GM23338 (cell line): ENCODE measurements at places on chromosomes 13 and 19. TPM values are rescaled to one million over a fixed set of nuclear protein-coding genes. Genes with fewer than 3 reads are reported as not detected.

- peak; percentile 80 for DNase-seq
Measured at GRCh38 chr13:57558051-57558467, 73.5 kb upstream of the PCDH17 start.

- DNase-seq: no peak
Measured at GRCh38 chr13:95207769-95208366, 93.4 kb downstream of the ABCC4 start.

- DNase-seq: no peak
Measured at GRCh38 chr19:2618611-2619010, 83.9 kb downstream of the GNG7 start.

GRCh38 chr13:46529216-46529919 is 23.6 kb upstream of the LRCH1 start:
- no peak for DNase-seq

DNA sequence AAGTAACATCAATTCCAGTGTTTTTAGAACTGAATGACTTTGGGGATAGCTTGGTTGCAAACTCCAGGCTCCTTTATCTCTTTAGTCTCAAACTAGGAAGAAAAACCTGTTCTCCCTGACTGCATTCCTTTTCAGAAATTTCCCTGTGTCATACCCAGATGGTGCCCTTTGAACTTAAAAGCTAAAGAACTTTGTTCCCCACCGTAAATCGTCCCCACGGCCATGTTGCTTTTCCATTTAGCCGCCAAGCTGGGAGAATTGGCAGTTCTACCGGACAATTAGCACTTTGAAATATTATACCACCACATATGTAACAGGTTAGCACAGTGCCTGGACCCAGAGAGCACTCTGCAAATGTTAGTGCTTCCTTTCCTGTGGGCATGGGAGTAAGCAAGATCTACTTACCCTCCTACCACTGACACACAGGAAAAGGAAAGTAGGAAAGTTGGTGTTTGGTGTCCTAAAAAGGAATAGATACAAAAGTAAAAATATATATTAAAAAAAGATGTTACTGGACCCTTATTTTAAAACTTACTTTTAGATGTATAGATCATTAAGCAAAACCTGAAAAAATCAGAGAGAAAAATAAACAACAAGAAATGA is 191.9 kb upstream of the MIR17HG start:
- DNase-seq: peak; percentile 56

- peak; percentile 11 for DNase-seq
Measured at GRCh38 chr13:45468635-45469034, 3.9 kb downstream of the COG3 start.

- no peak for DNase-seq
Measured at GRCh38 chr19:39382991-39383828, 7.7 kb downstream of the PAF1 start.

DNA sequence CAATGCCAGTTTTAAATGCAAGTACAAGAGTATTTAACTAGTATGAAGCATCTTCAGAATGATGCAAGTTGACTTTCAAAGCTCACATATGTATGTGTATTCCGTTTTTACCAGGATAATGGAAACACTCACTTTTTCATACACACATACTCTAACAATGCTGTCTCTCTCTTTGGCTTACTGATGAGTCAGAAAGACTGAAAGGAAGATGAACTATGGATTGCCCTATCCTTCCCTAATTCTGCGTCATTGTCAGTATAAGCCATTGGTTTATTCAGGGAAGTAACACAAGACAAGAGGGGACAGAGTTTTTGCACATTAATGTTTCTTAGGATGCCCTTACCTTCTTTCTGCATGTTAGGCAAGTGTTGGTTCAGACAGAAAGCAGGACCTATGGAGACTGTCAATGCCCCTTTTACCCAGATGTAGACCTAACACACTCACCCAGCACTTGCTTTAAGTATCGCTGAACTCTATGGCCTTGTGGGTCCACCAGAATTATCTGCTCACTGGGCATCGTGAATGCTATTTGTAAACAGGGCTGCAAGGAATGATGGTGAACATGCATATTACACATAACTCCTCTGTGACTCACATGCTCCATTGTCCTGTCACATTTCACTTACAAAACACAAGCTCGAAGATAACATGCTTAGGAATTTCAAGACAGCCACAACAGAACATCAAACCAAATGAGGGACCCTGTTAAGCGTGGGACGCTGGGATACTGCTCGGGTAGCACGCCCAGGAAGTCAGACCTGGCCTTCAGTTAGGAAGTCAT is 10.0 kb upstream of the OXGR1 start:
- DNase-seq: no peak

GRCh38 chr19:48646001-48646721 is at the start of gene CA11:
CA11 (minus strand) TSS chr19:48646187; CDS start chr19:48645632, 555 bp downstream.
- peak; percentile 86 for DNase-seq

- DNase-seq: no peak
Measured at GRCh38 chr19:43620061-43621001, 902 bp upstream of the ZNF428 start.

DNA sequence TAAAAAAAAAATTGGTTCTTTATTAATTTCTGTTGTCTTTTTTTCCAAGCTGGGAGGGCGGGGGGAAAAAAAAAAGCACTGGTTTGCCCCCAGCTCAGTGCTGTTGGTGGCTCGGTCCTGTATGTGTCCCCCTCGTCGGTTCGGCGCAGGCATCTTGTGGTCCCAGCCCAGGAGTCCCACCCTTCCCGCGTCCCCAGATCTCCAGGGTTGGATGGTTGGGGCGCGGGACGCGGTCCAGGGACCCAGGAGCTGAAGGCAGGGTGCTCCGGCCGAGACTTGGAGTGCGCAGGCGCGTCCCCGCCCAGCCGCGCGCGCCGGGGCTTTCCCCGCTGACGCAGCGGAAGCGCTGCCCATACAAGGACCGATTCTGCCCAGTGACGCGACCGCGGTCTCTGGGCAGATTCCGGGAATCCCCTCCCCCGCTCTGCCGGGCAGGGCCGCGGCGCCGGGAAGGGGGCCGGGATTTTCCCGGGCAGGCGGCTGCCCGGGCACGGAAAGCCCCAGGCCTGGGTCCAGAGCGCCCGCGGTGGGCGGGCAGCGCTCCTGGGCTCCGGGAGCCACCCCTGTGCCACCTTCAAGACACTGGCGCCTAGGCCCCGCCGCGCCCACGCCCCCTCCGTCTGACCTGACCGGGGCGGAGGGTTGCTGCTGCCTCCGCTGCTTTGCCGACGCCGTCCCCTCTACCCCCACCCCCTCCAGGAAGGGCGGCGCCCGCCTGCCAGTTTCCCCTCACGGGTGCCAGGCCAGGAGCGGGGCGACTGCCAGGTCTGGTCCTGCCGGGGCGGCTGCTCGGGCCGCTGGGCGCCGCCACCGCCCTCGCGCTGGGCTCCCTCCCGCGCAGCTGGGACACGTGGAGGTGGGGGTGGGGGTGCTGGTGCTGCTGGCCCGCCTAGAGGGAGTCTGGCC is 2.3 kb downstream of the JUNB start:
- peak; percentile 94 for DNase-seq

- peak; percentile 43 for DNase-seq
Measured at GRCh38 chr19:18278521-18279265, 2.7 kb downstream of the JUND start.

GRCh38 chr13:84831666-84832657 is 949.7 kb upstream of the SLITRK1 start:
- DNase-seq: peak; percentile 48

- DNase-seq: peak; percentile 98
Measured at GRCh38 chr19:11422163-11423065, 3.3 kb upstream of the RGL3 start.

DNA sequence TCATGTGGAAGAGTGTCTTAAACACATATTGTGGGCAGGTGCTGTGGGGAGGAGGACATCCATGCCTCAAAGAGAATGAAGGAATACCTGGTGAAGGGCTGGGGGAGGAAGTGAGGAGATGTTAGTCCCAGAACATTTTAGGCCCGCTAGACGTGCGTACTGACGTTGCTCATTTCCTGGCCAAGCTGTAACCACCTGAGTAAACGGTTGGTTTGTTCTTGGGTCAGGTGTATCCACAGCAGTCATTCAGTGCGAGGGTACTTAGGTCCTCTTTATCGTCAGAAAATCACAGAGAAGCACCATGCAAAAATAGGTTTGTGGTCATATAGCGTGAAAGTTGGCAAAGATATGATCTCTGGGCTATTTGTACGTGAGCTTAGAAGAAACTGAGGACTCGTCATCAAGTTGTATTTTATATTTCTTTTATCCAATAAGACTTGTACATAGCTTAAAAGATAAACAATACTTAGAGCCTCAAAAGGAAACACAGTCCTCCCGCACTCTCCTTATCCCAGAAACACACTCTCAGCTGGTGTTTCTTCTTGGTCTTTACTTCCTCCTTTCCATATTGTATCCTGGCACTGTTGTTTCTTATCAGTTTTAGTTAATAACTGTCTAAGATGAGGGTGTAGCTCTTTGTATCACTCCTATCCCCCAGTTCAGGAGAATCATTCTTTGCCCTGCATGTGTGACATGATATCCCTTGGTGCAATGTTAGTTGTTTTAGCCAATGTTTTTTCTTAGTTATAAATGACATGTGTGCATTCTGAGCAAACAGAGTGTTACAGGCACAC is 52.0 kb downstream of the ARHGEF7 start:
- DNase-seq: no peak

DNA sequence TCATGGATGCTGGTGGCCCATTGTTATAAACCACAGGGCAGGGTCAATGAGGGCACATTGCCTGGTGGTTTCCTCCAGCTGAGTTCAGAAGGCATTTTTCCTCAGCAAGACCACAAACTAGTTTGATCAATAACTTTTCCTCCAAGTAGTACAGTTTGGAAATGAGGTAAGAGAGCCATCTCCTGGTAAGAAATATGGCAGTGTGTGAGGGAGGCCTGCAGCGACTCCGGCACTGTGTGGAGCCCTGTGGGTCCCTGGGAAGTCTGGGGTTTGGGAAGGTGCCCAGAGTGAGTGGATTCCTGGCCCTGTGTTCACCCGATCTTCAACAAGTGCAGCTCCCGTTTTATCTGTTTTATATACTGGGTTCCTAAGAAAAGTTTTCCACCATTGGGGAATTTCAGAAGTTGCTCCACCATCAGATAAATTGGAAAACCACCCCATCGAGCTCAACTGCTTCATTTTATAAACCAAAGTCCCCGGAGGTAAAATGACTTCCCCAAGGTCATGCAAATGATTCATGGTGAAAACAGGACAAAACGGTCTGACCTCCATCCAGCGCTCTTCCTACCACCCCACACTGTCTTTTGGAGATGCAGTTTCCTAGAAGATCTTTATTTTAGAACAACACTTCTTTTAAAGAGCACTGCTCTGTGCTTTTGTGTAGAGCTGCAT is 148.4 kb downstream of the KATNAL1 start:
- no peak for DNase-seq

DNA sequence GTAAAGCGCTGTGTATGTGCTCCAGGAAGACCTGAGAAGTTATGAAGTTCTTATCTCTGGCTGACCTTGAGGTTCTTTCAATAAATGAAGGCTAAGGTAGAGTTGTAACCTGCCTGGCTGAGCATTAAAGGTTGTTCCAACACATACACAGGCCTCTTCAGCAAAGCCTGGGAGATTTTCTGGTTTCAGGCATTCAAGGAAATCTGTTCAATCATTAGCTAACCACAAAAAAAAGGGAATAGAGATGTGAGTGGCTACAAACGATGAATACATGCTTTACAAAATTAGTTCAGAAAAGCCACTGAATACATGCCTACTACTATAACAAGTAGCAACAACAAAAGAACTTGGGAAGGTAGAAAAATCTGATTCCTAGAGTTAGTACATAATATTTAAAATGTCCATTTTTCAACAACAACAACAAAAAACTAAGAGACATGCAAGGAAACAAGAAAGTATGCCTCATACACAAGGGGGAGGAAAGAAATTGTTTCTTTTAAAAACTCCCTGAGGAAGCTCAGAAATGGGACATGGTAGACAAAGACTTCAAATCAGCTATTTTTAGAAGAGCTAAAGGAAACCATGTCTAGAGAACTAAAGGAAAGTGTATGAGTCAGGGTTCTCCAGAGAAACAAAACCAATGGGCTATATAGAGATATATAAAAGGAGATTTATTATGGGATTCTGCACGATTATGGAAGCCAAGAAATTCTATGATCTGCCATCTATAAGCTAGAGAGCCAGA is 191.5 kb upstream of the IPO5 start:
- DNase-seq: no peak

GRCh38 chr13:92896842-92897241 is 329.8 kb upstream of the GPC6 start:
- DNase-seq: peak; percentile 67

DNA sequence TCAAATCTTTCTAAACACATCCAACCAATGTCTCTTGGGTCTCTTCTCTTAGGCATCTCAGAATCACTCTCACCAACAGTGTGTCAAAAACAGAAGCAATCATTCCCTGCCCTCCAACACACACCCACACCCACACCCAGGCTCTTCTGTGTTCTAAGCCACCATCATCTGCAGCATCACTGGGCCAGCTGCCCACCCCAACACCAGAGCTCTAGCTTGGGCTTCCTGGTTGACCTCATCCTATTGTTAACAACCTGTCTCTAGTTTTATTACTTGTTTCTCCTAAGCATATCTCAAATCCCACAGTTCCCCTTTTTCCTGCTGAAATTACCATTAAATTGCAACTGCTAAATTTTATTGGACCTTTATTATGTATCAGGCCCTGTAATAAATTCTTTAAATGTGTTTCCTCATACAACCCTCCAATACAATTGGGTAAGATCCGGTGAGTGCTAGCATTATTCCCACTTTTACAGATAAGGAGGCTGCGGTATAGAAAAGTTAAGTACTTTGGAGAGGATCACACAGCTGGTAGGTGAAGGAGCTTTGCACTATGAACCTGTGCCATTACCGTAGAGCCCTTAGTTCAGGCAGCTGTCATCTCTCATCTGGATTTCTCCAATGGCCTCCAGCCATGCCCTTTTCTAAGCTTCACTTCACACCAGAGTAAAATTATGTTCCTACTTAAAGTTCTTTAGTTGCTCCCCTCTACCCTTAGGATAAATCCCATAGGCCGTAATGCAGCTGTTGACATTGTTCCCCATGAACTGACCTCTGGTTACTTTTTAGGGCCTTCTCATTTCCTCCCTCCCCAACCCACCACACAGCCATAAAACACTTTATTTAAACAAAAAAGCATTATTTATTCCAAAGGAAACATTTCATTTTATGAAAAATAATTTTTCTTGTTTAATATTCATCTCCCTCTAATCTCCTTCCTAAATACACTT is 227.7 kb downstream of the B3GLCT start:
- DNase-seq: no peak

GRCh38 chr19:33778089-33778791 is 18.4 kb upstream of the KCTD15 start:
- DNase-seq: peak; percentile 84

SLC1A6 gene
- 18.5 and 37.3 TPM in 2 replicates for total RNA-seq

METTL21C gene
- not detected in 2 replicates for total RNA-seq
